Tibial artery (tissue), 4 donors: ENCODE measurements at places on chromosomes 3 and 15.

DNA sequence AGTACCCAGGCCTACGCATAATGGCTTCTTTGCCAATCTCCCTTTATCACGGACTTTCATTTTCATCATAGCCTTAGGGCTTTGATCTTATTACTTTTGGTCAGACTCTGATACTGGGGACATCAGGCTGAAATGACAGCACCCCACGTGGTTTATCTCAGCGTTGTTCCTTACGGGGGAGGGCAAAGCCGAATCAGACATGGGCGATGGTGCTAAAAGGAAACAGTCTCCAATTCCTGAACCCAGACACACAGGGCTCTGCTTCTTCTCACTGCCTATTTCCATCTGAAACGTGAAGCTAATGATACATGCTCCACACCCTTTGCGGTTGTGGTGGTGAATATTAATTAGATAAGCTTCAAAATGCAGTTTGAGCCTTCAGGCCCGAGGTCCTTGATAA, 59.4 kb upstream of the CD47 start:
- DNase-seq: no peak

- DNase-seq: no peak
Measured at GRCh38 chr3:134381831-134382442, 7.7 kb upstream of the AMOTL2 start.

DNA sequence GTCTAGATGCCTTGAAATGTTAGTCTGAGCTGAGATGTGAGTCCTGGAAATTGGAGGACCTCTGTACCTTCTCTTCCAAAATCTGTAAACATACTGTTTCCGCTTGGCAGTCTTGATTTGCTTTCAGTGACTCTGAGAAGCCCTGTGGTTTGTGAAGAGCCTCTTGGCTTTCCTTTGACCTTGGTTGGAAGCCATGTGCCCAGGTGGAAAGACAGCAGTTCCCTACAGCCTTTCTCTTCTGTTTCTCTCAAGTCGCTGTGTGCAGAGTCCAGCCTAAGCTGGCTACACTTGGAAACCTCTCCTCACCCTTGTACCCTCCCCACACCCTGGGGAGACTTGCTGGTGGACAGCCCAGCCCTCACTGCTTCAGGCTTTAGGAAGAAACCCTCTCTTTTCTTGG, 129.8 kb upstream of the CTDSPL start:
- DNase-seq: no peak

DNA sequence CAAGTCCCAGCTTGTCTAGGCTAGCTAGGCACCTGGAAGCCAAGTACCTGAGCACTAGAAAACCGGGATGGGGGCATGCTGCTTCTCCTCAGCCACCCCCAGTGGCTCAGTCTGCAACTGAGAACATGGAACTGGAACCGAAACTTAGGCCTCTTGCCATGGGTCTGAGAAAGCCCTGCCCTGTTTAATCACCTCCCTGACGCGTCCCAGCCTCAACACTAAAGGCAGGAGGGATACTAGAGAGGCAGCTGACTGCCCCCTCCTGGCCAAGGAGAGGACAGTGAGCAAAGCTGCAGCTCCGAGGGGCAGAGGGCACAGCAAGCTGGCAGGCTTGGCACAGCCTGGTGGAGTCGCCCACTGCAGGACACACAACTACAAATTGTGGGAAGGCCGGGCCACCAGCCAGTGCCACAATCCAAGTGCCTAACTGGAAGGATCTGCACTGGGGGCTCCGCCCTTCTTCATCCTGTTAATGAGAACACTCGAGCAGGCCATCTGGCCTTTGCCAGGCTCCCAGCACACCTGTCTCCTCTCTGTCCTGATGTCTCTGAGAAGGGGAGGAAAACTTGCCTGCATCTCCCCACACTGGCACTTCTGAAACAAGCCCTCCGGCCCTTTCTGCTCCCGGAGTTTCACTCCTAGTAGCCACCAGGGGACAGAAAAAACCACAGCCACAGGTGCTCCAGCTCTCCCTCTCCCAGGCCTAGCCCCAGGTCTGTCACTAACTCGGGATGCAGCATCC, 53.7 kb downstream of the BDH1 start:
- DNase-seq: no peak

DNA sequence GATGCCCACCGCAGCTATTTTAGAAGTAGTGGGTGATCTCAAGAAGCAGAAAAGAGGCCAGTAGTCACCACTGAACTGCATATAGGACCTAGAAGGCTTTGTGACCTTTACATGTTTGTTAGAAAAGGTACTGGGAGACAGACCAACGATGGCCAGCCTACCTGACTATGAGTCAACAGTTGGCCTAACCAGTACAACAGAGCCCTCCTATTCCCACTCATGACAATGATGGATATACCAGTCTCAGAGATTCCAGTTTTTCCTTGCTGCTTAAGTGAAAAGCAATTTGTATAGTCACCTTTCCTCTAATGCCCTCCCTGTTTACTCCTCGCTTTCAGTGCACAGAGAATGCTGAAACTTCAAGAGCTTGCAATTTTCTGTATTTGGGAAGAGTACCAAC, 86.6 kb upstream of the PPIB start:
- no peak for DNase-seq

- no peak for DNase-seq
Measured at GRCh38 chr15:39227001-39227400, 353.9 kb upstream of the THBS1 start.

GRCh38 chr15:67303490-67304363, 49.1 kb downstream of the IQCH start:
- no peak for DNase-seq

GRCh38 chr3:107198581-107199181, 178.6 kb upstream of the CCDC54 start:
- peak; percentile 67 for DNase-seq

GRCh38 chr3:19190602-19191001, 42.3 kb downstream of the KCNH8 start:
- DNase-seq: no peak

DNA sequence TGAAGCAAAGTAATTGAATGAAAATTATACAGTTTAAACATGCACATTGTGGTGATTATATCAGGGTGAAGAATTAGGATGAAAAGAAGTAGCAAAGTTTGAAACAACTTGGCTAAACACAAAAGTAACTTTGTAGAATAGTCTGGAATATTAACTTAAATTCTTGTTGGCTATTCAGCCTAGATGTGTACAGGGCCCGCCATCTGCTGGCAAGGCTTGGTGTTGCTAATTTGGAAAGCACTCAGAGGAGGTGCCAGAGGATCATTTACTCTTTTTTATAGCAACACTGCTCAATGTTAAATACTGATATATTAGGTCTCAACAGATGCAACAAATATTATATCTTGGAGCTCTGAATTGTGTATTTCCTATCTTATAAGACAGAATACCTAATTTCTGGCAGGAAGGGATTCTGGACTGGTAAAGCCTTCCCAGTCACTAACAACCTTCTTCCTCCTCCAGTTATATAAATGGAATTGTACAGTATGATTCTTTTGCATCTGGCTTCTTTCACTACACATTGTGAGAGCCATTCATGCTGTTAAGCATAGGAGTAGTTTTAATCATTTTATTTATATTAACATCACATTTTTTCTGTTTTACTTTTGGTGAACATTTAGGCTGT, 36.1 kb downstream of the TTC23 start:
- peak; percentile 87 for DNase-seq

DNA sequence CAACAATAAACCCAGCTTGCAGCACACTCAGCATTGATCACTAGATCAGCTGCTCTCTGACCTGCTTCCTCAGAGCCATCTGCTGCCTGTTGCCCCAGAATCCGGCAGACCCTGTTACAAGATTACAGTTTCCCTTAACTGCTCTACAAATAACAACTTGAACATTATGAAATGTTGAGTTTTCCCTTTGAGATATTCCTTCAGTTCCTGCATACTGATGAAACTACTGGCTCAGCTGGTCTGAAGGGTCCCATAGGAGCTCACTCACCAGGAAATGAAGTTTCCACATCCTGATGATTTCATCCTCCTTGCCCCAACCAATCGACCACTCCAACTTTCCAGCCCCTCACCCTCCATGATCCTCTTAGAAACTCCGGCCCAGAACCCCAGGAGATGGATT, 281.9 kb downstream of the OCA2 start:
- no peak for DNase-seq
